ENCODE measurements at places on chromosomes 4 and X.
A peak's percentile ranks its signal among the peaks of the same experiment; 100 is the strongest.

DNA sequence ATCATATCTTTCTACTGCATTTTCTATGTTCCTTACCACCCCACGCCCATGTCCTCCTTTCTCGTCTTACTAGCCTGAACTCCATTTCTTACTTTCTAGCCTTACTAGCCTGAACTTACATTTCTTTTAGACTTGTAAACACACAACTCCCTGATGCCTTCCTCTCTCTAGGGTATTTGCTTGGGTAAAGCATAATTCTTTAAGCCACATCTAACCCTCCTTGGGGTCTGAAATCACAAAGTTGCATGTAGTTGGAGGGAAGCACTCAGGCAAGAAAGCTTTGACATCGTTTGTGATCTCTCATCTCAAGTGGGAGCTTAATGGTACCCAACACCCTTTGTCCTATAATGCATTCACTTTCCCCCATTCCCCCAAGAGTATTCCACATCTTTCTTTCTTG is 124.4 kb downstream of the SPOCK3 start:
- no peak for DNase-seq

- no peak for DNase-seq
These were observed 13.6 kb upstream of the TMEM156 start for GRCh38 chr4:39045827-39046221.

- no peak for DNase-seq
These were observed 35.2 kb downstream of the ABLIM2 start for GRCh38 chr4:8123389-8123788.

- DNase-seq: no peak
These were observed 222.2 kb downstream of the DCTD start for GRCh38 chr4:182695009-182695408.

DNA sequence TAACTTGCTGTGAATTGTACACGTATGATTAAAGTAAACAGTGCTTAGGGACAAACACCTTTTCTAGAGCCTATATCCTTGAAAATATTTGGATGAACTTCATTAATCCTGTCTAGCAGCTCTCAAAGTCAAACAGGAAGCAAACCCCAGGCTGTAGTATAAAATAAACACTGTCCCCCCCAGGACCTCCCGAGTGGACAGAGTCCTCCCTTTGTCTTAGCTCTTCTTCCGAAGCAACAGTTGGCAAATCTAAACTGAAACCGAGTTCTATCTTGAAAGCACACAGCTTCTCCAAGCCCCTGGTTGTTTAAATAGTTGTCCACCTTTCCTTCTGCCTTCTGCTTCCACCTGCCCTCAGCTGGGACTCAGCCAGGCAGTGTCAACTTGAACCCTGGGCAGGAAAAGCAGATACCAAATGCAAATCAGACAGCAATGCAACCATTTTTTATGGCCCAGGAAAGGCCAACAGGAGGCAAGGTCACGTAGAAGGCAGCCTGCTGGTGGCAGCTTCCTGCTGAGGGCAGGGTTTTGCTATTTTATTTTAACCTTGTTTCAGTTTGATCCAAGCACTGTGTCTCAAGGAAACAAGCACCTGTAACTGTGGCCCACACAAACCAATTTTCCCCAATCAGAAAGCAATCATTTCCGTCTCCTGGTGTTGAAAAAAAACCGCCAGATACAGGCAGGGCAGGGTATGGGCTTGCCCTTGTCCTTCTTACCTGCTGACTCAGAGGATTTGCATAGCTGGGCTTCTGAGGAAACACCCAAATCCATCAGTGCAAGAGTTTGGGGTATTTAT is 110.3 kb upstream of the KIT start:
- no peak for DNase-seq

DNA sequence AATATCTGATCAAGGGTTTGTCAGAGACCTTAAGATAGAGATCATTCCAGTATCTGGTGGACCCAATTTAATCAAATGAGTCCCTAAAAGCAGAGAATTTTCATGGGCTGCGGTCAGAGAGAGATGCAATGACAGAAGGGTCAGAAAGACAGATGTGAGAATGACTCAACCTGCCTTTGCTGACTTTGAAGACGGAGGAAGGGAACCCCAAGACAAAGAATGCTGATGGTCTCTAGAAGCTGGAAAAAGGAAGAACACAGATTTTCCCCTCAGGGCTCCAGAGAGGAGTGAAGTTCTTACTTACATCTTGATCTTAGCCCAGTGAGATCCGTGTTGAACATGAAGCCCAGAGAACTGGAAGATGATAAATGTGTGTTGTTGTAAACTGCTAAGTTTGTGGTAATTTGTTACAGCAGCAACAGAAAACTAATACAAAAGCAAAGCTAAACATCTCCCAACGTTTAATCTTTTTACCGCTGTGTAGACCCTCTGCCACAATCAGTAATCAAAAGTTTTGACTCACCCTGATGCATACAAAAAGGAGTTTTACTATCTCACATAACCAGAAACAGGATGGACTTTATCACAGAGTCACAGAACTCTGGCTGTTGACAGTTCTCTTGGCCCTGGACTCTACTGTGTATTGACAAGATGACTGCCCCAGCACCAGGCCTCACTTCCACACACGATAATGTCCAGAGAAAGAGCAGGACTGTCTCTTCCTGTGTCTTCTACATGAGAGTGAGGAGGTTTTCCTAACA is 70.2 kb upstream of the MAGEB2 start:
- DNase-seq: no peak

DNA sequence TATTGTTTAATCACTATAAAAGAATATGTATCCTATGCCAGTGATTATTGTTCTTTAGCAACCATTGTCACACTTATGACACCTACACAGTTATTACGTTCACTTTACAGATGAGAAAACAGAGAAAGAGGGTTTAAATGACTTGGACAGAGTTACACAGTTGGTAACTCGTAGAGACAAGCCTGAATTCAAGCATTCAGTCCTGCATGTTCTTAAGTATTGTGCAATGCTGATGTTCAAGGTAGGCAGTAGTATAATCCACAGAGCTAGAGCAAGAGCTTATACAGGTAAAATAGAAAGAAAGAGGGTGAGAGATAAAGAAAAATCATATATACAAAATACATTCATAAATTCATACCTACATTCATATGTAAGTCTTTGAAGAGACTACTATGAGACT is 249.8 kb upstream of the ANXA10 start:
- DNase-seq: no peak

GRCh38 chrX:41518841-41519220 is 71.7 kb downstream of the NYX start:
- no peak for DNase-seq

DNA sequence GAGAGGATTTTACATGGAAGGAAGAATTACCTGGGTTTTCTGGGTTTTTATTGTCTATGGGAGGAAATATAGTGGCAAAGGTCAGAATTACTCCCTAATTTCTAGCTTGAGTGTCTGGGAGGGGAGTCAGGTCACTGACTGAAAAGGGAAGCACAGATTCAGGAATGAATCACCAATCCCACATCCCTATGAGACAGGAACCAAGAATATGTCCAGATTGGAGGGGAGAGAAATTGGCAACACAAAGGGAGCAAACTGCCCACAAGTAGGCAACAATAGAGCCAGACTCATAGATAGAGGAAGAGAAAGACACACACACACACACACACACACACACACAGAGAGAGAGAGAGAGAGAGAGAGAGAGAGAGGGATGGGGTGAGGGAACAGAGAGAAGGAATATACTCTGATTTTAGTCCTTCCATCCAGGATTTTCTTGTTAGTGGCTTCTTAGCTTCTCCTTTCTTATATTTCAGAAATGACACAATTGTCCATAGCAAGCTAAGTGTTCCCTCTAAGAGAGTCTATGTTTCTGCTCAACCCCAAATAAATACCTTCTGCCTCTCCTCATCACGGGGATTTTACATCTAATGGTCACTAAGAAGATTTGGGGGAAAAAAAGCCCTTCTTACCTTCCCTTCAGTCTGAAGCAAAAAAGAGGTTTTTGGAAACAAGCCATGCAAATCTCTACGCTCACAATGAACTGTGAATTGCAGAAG is 12.0 kb downstream of the P2RY10 start:
- no peak for DNase-seq

DNA sequence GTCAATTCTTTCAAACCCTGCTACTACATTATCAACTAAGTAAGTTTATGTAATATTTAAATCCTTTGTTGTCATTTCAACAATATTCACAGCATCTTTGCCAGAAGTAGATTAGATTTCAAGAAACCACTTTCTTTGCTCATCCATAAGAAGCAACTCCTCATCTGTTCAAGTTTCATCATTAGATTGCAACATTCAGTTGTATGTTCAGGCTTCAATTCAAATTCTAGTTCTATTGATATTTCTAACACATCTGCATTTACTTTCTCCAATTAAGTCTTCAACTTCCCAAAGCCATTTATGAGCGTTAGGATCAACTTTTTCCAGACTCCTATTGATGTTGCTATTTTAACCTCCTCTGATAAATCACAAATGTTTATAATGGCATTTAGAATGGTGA is 66.1 kb downstream of the BMP3 start:
- no peak for DNase-seq

- no peak for DNase-seq
These were observed 48.7 kb downstream of the DDX60 start for GRCh38 chr4:168269896-168270295.

- no peak for DNase-seq
These were observed 34.3 kb downstream of the CLDN34 start for GRCh38 chrX:10001496-10001895.

DNA sequence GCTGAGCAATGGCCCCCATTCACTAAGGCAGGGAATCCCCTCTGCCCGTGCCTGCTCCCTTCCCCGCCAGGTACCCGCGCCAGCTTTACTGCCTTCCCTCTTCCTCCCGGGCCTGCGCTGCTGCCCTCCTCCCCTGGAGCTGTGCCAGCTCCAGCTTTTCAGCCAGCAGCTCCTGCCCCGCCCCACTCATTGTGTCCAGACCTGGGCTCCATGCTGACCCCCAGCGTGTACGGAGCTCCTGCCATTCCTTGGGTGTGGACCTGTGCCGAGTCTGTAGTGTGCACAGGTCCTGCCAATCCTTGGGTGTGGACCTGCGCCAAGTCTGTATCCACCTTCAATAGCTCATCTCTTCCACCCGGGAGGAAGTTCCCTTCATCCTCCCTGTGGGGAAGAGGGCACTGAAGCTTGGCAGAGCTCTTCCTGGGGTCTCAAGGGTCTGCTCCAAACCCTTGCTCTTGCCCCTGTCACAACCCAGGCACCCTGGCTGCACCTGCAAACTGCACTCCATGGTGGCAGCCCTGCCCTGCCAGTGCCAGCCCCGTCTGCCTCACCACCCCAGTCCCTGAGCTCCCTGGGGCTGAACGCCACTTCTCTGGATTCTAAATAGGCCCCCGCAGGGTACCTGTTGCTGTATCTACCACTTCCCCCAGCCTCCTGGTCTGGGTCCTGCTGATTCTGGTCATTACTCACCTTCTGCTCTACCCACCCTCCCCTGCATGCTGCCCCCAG is 63.9 kb downstream of the TRMT44 start:
- DNase-seq: no peak

GRCh38 chr4:181911420-181911819 is 331.8 kb upstream of the TENM3 start:
- DNase-seq: no peak

- DNase-seq: no peak
These were observed 336.4 kb upstream of the HAND2 start for GRCh38 chr4:173866322-173867026.

GRCh38 chrX:77742788-77743476 is 43.1 kb downstream of the ATRX start:
- DNase-seq: no peak

- no peak for DNase-seq
These were observed 129.0 kb downstream of the PPP3CA start for GRCh38 chr4:101218346-101218745.

GRCh38 chr4:88489100-88489761 is 32.3 kb downstream of the HERC5 start:
- no peak for DNase-seq

- no peak for DNase-seq
These were observed 71.5 kb upstream of the MXD4 start for GRCh38 chr4:2333356-2333841.

DNA sequence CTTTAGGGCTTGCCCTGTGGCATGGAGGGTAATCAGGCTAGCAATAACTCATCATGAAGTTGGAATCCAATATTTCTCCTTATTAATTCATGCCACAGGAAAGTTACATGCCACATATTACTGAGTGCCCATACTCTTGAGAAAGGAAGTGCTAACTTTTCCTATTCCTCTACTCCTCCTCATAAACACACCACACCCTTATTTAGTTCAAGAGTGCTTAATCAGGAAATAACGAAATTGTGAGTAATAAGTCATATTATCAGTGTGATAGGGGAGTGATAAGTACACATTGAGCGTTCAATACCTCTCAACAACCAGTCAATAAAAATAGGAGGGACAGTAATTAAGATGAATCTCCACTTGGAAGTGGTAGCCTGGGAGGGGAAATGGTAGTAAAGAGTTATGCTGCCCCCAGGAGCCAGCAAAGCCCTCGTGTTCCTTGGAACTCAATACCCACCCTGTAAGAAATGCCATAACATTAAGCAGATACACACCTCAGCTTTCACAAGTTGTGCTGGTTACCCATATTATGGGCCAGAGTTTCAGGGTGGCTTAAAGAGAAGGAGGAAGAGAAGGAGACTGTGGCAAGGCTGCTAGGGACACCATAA is 410.0 kb upstream of the NR3C2 start:
- no peak for DNase-seq

DNA sequence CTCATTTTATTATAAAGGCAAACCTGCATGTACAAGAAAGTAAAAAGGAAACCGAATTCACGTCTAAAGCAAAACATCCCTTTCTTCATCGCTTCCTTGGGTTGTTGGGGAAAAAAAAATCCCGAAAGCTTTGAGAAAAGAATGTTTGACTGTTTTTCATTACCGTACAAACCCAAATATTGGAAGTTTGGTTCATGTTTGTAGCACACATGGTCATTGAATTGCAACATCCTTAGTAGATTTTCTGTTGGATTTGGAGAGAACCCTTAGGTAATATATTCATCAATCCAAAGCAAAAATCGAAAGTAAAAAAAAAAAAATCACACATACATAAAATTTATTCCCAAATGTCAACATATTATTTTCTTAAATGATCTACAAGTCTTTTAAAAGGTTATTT is 420.3 kb downstream of the MAPK10 start:
- no peak for DNase-seq

- peak; percentile 47 for DNase-seq
These were observed 57.7 kb downstream of the WFS1 start for GRCh38 chr4:6327220-6327917.

- DNase-seq: peak; percentile 34
These were observed 42.2 kb upstream of the HGFAC start for GRCh38 chr4:3399277-3400194.

DNA sequence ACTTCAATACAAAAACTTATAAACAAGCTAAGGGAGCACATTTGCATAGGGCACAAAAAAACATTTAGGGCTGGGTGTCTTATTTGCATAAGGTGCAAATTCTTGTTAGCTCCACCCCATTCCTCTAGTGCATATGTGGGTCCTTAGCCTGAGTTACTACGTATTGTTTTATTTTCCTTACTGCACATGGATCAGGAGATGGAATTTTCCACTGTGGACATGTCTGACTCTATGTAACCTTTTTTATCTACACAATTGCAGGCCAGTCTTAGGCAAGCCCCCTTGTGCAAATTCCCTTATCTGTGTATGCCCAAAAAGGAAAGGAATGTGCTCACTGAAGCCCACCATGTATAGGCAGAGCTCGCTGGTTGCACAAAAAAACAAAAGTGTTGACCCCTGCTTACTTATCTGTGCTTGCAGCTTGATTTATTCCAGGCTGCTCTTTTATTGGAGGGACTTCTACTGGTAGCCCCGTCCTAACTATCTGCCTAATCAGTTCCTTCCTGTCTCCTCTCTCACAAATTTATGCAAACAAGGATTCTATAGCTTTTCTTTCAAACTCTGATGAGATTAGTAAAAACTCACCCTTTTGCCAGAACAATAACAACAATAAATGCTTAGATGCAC is 359.0 kb upstream of the MAGEB16 start:
- DNase-seq: no peak

GRCh38 chr4:140812916-140813315 is 56.7 kb upstream of the TBC1D9 start:
- DNase-seq: no peak

All from caudate nucleus (tissue), 63 donors.